ENCODE measurements at places on chromosomes 11 and 22.

DNA sequence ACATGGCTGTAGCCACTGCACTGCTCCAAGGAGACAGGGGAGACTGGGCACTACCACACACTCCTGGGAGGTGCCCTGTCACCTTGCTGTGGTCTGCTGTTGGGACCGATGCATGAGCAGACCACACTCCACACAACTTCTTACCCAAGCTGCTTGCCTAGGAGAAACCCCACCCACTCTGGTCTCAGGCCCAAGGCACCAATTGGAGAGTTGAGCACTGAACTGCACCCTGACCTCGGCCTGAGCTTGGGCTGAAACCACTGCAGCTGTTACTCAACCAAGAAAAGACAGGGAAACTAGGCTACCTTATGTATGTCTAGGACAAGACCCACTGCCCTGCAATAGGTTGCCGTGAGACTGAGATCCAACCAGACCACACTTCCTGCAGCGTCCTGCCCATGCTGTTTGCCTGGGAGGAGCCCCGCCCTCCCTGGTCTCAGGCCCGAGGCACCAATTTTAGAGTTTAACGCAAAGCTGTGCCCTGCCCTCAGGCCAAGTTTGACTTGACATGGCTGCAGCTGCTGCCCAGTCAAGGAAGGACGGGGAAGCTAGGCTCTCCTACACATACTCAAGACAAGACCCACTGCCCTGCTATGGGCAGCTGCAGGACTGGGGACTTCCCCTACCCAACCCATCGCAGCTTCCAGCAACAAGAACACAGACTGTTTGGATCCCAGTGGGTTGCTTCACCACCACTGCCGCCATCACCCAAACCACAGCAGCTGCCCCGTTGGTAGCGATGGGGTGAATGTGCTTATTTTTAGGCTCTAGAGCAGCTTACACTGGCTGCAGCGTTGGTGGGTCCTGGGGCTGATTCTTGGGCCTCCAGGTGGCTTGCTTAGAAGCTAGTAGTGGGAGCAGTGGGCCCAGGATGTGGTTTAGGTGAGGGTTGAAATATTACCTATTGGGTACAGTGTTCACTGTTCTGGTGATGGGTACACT, 66.8 kb downstream of the BRD1 start:
- DNase-seq, result peak; percentile 25

DNA sequence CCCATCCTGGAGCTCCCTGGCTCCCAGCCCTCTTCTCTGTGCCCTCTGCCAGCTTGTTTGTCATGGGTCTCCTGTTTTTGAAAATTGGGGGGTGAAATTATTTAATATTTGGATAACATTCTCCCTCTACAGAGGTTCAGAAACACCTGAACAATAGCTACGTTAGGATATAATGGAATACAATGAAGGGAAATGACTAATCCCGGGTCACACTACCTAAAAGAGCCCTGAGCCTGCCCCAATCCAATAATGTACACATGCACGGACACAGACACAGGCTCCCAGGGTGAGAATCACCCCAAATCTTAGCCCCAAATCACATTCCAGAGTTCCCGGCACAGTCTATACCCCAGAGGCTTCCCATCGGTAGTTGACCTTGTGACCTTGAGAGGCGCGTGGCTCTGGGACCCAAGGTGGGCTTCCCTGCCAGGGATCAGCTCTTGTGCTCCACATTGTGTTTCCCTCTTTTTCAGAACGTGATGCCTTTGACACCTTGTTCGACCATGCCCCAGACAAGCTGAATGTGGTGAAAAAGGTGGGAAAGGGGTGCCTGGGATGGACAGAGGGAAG, 135.5 kb downstream of the PARVA start:
- no peak for DNase-seq

DNA sequence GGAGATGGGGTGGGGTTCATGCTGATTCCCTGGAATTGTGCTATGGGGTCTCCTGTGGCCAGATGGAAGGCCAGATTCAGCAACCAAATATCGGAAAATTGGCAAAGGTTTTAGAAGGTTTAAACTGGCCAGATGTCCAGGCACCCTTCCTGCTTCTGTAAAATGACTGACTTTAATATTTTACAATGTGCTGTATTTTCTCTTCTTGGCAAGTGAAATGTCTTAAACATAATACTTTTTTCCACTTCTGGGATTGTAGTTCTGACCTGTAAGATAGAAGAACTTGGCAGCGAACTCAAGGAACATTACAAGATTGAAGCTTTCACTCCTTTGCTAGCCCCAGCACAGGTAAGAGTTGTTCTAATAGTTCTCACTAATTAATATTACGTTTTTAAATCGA, 17.5 kb downstream of the POLA2 start:
- no peak for DNase-seq

- no peak for DNase-seq
Observed at GRCh38 chr11:6402561-6402981, 12.3 kb downstream of the SMPD1 start.

DNA sequence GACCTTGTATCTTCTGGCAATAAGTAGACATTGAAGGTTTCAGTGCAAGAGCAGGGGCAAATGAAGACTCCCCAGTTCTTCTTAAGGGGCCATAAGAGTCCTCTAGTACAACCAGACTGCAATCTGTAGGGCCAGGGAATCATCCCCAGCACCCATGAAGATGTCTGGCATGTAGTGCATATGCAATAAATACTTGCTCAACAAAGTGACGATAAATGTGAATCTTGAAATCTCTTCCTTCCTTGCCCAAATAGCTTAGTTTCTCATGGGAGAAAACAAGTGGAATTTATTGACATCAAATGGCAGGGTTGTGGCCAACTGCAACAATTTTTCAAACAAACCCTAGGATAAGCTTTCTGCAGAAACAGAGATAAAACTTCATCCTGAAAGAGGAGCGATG, 107.6 kb downstream of the ABTB2 start:
- peak; percentile 52 for DNase-seq

DNA sequence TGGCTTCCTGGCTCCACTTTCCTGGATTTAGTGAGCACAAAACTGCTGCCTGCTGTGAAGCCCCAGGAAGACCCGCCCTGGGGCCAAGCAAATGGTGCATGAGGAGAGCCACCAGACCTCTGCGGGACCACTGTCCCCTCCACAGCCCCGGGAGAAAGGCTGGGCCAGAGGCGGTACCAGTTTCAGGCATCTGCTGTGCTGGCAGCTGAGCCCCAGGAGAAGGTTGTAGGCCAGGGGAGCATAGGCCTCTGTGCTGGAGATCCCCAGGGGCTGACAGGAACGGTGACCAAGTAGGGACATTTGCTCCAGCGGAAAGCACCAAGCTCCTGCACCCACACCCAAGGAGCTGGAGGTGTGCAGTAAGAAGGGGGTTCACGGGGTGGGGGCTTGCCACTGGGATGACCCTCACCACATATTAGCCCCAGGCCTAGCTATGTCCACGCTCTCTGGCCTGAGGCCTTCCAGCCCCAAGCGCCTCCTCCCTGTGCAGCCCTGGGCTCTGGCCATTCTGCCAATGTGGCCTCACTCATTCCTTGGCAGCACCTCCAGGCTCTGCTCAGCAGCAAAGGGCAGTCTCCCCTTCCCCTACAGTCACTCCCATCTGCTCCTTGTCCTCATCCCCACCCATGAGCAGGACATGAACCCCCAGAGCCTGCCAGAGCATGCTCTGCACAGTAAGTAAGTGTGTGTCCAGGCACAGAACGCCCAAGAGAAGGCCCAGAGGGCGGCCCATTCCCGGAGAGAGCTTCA, 24.0 kb upstream of the COMT start:
- DNase-seq, result no peak

DNA sequence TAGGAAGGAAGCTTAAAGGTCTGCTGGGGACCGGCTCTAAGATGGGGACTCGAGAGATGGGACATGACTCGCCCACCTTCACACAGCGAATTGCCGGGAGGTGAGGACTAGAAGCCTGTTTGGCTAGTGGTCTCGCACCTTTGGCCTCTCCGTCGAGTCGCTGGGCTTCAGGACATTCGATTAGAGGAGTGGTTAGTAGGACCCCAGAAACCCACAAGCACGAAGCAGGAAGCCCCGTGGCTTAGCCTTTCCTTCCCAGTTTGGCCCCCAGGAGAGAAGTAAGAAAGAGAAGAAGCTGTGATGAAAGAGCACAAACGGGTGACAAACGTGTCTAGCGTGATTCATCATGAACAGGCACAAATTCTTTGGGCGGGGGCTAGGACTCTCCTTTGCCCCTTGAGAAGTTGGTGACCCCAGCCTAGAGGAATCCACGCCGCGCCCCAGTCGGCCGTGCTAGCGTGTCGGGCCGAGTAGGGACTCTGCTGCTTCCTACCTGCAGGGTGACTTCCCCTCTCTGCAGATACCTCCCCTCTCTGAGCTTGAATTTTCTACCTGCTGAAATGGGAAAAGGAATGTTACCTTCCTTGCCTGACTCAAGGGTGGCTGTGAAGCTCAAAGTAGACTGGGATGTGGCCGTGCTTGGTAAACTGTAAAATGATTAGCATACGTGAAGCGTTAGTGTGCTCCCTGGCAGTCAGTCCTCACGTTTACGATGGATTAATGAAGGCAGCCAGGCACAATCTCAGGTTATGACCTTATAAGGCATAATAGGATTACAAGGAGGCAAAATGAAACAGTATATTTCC, 1.1 kb upstream of the ADM start:
- DNase-seq, result peak; percentile 75

DNA sequence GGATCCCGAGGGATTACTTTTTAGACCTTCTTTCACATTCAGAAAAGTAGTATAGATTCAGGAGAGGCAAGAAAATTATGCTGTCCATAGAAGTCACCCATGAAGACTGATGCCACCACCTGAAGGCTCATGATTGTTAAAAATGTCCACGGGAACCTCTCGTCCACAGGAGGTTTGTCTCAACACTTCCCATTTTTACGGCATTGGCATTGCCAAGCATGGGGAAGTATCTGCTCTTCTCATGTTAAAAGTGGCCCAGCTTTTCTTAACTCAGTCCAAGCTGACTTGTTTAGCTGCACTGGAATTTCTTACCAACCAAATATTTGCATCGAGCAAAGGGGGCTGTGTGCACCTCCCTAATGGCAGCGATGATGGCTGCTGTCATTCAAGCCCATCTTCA, 9.6 kb downstream of the CDPF1 start:
- peak; percentile 57 for DNase-seq

All from inflammatory macrophage (primary cell).